Hepatocyte (in vitro differentiated cells): ENCODE measurements at places on chromosomes 2 and 18. TPM values are rescaled to one million over a fixed set of nuclear protein-coding genes. Genes with fewer than 3 reads are reported as not detected.

THSD7B gene
- 4.5 and 5.7 TPM in 2 replicates for total RNA-seq

ASB18 gene
- not detected in 2 replicates for total RNA-seq

GDF7 gene
- 0.24 and 0.37 TPM in 2 replicates for total RNA-seq

NEB gene
- 2.2 and 3.3 TPM in 2 replicates for total RNA-seq

FER1L5 gene
- 0.10 and 0.28 TPM in 2 replicates for total RNA-seq

CEP76 gene
- 10.0 and 11.9 TPM in 2 replicates for total RNA-seq

EFEMP1 gene
- total RNA-seq = 54.6 and 70.0 TPM in 2 replicates

SOX11 gene
- 16.6 and 20.7 TPM in 2 replicates for total RNA-seq

DNAJC5G gene
- total RNA-seq = not detected in 2 replicates

IRS1 gene
- 20.1 and 25.6 TPM in 2 replicates for total RNA-seq

PID1 gene
- 26.7 and 27.8 TPM in 2 replicates for total RNA-seq

PGAP1 gene
- total RNA-seq = 15.3 and 23.5 TPM in 2 replicates

CDH2 gene
- 117 and 132 TPM in 2 replicates for total RNA-seq

G6PC2 gene
- not detected in 2 replicates for total RNA-seq
